Brain pericyte (primary cell): ENCODE measurements at places on chromosomes 7 and 10.

GRCh38 chr7:116679500-116679899 is 7.5 kb downstream of the MET start:
- DNase-seq = no peak

GRCh38 chr10:94146746-94147145 is 153.0 kb downstream of the PLCE1 start:
- no peak for DNase-seq

DNA sequence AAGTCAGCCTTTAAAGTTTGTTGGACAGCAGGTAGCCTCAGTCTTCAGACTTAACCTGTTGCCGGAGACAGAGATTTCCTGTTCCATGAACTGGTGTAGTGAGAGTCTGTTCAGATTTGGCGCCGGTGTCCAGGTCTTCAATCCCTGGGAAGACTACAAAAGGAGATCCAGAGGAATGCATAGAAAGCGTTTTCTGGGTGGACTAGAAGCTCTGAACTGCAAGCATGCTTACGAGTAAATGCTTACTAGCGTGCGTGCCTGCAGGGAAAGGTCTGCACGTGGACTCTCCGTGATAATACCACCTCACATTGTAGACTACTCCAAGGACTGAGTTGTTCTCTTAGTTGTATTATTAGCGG is 878 bp downstream of the GLRX3 start:
- no peak for DNase-seq

GRCh38 chr10:32582946-32583345 is 137.0 kb downstream of the CCDC7 start:
- DNase-seq = no peak

GRCh38 chr10:114395366-114396022 is 8.8 kb downstream of the AFAP1L2 start:
- DNase-seq = no peak

GRCh38 chr7:40455485-40455884 is 320.7 kb downstream of the SUGCT start:
- DNase-seq = no peak

DNA sequence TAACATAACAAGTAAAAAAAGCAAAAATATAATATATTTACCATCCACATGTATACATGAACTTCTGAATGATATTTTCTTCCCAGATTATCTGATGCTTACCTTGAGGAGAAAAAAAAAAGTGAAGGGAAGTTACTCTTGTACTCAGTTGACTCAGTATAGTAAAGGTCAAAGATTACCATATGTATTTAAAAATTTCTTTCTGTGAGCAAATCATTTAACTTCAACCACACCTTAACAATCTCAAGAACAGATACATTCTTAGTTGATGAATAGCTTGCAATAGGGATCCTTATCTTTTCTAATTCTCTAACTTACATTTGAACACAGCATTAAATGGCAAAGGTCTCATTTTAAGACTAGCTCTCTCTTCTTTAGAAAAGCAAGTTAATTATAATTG is 29.8 kb downstream of the PRR15 start:
- no peak for DNase-seq

DNA sequence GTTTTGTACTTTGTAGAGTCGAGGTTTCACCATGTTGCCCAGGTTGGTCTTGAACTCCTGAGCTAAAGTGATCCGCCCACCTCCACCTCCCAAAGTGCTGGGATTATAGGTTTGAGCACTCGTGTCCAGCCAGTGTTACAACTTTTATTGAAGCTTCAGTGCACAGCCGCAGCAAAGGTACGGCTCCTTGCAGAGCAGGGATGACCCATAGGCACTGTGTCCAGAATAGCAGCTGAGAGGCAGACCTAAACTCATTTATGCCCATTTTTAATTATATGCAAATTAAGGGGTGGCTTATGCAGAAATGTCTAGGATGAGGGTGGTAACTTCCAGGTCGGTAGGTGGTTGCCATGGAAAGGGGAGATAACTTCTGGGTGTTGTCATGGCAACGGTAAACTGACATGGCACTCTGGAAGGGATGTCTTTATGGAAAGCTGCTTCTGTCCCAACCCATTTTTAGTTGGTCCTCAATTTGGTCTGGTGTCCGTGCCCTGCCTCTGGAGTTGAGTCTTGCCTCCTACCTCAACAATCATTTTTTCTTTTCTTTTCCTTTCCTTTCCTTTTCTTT is 22.7 kb downstream of the NYAP1 start:
- DNase-seq = no peak

DNA sequence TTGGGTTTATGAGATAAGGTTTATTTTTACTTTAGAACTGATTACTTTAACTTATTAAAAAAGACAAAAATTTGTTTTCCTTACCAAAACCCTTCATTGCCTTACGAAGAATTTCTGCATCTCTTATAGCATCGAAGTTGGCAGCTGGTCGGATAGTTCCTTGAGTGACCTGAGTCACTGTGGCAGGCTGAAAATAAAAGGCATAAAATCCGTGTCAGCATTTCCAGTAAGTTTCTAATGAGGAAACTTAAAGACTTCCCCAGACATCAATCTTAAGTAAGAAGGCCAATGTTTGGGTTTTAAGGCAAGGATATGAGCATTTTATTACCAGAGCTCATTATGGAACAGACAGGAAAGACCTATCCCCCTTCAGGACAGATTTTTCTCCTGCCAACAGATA is 25.6 kb downstream of the ANXA7 start:
- DNase-seq = no peak

DNA sequence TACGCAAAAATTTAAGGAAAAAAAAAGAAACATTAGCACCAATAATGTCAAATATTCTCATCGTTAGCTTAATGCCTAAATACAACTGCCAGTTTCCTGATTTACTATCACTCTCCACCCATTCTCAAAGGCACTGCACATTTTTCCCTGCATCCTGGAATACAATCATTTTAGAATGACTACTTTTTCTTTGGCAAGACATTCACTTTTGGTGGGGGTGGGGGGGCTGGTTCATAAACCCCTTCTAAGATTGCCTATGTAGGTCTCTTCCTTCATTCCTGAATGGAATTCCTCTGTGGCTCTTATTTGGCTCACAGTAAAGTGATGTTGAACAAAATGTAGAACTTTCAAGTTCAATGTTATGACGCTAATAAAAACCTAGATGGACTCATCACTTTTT is 74.3 kb downstream of the RNLS start:
- DNase-seq = no peak

- no peak for DNase-seq
Measured at GRCh38 chr7:50307368-50308032, 3.0 kb downstream of the IKZF1 start.

DNA sequence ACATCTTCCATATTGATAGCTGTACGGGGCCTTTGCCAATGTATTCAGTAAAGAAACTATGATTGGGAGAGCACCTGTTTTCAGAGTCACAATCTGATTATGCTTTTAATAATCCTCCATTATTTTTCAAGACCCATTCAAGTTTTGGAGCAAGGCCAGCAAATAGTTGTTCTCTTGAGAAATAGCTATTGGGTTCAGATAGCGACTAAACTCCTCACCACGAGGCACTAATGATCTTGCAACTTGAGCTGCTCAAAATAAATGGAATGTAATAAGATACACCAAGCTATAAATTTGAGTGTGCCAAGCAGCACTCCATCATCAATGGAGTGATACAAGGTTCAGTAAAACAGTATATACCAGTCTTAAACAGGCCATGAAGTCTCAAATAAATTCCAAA is 7.4 kb upstream of the MALRD1 start:
- no peak for DNase-seq

GRCh38 chr7:45715471-45716352 is 141.5 kb downstream of the ADCY1 start:
- DNase-seq = no peak
